ENCODE measurements at places on chromosomes 5 and 9.

- DNase-seq, result no peak
These were observed 41.4 kb upstream of the FSTL4 start for GRCh38 chr5:133653760-133654049.

- DNase-seq, result no peak
These were observed 19.6 kb downstream of the PPARGC1B start for GRCh38 chr5:149749481-149750365.

- DNase-seq, result peak; percentile 65
These were observed 147.1 kb downstream of the ERCC6L2 start for GRCh38 chr9:96022445-96023051.

DNA sequence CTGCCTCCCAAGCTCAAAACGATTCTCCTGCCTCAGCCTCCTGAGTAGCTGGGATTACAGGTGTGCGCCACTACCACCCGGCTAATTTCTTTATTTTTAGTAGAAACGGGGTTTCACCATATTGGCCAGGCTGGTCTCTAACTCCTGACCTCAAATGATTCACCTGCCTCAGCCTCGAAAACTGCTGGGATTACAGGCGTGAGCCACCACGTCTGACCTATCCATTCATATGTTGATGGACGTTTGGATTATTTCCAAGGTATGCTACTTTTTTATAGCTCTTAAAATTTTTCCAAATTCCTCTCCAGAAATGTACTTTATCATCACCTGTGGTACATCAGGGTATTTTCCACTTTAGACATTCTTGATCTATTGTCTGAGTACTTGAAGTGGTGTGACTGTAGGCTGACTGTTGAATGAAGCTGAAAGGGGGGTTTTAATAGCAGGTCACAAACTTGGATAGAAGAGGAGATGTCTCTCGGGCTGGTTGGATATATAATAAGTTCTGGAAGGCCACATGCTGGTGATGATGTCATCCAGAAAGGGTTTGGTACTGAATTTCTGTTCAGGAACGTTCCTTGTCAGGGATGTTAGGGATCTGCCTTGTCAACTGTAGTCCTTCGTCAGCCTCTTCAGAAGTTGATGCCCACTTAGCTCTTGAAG lies 7.4 kb downstream of the CTNNA1 start:
- peak; percentile 24 for DNase-seq

- no peak for DNase-seq
These were observed 307.4 kb downstream of the CSNK1G3 start for GRCh38 chr5:123819386-123819785.

GRCh38 chr9:73116031-73116430 lies 35.6 kb upstream of the ANXA1 start:
- DNase-seq, result peak; percentile 63

DNA sequence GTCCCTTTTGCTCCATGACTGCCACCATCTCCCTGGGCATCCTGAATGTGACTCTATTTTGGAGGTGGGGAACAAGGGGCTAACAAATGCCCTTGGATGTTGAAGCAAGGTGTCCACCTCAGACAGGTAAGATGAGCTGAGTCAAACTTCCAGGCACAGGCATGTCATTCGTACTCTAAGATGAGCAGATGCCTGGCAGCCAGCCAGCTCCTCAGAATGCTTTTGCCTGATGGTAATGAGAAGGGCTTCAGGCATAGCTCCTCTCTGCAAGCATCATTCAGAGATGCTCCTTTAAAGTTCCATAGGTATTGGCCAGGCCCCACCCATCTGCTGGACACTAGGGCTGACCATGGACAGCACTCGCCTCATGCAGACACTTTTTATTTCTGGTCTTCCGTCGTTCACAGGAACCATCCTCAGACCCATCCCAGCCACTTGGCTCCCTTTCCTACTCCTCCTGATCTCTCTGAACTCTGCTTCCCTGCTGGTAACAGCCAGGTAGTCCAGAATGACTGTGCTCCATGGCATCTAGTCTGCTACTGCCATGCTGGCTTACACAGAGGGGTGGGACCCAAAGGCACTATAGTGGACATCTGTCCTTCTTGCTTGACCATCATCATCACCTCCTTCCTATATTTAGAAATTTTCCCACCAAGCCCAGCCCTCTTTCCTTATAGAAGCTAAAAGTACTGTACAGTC lies 118.8 kb downstream of the GLIS3 start:
- no peak for DNase-seq

- DNase-seq, result no peak
These were observed 33.0 kb upstream of the HOMER1 start for GRCh38 chr5:79546782-79547428.

DNA sequence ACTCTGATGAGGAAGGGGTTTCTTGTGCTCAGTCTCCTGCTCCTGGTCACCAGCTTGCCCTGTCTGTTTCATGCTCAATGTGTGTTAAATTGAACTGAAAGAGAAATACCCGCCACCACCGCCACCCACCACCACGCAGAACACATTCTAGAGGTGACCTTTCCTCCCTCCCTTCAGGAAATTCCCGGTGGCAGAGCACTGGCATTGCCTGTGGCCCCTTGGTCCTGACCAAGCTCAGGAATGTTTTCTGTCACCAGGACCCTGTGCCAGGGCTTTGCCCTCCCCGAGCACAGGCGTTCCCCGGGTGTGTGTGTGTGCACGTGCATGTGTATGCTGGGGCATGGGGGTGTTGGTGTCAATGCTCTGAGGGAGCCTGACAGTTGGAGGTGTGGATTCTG lies 10.2 kb upstream of the SLC25A51 start:
- DNase-seq, result no peak

- DNase-seq, result peak; percentile 69
These were observed 141.1 kb upstream of the TARS1 start for GRCh38 chr5:33299621-33300208.

GRCh38 chr9:74035786-74036185 lies 461.3 kb upstream of the RORB start:
- peak; percentile 13 for DNase-seq

All from astrocyte of the hippocampus (primary cell).